ENCODE measurements at places on chromosomes 3 and 15.

GRCh38 chr3:114874522-114874971, 272.5 kb downstream of the ZBTB20 start:
- DNase-seq = no peak

- no peak for DNase-seq
Observed at GRCh38 chr15:84833447-84834228, 16.5 kb downstream of the ALPK3 start.

DNA sequence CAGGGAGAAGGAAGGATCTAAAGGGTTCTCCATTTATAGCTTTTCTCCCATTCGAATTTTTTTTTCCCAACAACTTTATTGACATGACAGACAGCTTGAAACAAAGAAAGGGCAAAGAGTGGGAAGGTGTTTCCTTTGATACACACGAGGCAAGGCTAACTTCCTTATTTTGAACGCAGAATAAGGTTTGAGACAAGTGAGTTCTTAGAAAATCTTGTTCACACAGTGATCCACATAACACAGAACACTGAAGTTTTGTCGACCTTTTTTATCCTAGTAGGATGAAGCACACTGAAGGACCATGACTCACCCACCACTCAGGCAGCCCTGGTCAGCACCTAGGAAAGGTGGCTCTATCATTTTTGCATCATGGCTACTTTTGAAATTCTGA, 425.8 kb upstream of the MDFIC2 start:
- no peak for DNase-seq

- DNase-seq = no peak
Observed at GRCh38 chr15:61205346-61205921, 23.7 kb downstream of the RORA start.

DNA sequence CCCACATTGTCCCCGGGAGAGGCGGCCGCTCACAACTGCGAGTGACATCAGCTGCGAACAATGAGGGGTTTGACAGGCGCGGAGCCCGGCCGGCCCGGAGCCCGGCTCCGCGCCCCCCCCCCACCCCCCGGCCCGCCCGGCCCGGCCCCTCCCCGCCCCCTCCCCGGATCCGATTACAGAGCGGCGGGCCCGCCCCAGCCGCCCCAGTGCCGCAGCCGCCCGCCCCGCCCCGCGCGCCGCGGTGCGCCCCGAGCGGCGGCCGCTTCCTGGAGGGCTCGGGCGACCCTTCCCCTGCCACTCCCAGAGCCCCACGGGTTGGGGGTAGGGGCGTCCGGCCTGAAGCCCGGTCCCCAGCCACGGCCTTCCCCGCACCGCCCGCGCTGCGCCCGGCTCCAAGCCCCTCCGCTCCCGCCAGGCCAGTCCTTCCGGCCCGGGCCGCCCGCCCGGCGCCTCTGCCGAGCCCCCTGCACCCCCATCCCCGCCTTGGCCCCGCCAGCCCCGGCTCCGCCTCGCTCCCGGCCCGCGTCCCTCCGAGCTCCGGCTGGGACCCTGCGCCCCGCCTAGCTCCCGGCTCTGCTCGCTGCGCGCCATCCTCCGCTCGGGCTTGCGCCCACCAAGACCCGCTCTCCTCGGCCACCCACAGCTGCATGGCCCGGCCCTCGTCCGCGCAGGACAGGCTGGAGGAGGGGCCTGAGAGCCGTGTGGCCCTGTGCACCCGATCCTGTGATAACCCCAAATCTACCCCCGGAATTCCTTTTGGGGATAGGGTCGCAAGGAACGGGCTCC, at the start of gene PCBP4:
Gene PCBP4 (minus strand): TSS at position 71 of the 786 bp plus-strand sequence. CDS start 6,214 bp downstream, outside the sequence.
- DNase-seq = no peak

DNA sequence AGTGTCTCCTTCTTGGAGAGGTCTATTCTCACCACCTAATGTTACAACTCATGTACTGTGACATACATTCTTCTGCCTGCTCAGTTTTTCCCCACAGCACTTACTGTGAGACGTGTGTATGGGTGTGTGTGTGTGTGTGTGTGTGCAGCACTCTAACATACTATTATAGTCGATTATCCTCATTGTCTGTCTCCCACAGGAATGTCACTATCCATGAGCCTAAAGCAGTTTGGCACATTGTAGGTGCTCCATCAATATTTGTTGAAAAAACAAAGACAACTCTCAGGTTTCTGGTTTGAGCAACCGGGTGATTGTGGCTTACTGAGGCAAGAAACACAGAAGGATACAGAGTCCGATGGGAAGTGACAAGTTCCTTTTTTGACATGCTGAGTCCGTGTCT, 8.6 kb upstream of the ZNF148 start:
- DNase-seq = no peak

DNA sequence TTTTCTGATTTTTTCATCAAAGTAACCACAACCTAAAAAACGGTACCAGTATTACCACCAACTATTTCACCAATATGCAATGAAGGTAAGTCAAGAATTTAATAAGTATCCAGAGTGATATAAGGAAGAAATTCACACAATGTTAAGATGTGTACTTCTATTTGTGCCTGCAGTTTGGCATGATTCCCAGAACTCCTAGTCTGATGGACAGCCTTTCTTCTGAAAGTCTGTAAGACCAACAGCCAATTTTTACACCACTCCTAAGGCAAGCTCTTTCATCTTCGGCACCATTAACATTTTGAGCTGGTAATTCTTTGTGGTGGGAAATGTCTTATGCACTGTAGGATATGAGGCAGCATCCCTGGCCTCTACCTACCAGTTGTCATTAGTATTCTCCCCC, 108.3 kb downstream of the VPS13C start:
- DNase-seq = no peak

- DNase-seq = no peak
Observed at GRCh38 chr3:163548015-163548414, 1530.3 kb downstream of the SI start.

- no peak for DNase-seq
Observed at GRCh38 chr3:29345516-29346300, 64.8 kb downstream of the RBMS3 start.

DNA sequence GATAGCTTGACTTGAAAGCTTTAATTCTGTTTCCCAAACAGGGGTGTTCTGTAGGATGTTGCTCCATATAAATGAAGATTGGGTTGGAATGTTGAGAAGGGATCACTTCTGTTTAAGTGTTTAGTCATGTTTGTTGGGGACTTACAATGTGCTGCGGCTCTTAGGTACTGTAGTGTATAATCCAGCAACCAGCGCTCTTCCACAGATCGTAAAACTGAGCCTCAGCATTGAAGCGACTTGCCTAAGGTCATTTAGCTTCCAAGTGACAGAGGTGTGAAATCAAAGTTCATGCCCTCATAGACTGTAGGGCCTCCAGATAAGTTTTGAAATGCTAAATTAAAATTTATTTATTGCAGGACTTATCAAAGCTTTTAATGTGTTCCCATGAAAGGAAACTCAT, 1.8 kb downstream of the MKRN2 start:
- DNase-seq = no peak

DNA sequence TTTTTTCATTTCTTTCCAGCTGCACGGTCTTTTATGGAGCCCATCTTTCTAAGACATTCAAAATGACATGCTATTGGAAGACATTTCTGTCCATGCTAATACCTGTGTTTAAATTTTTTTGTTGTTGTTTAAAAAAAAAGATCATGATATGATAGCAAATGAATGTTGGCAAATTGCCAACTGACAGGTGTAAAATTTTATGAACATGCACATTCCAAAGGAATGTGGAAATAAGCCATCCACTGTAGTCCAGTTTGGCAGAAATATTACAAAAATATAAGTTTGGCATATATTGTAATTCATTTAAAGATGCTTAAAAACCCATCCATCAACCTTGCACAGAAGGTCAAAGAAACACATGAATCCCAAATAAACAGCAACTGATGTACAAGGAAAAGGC, 75.6 kb upstream of the WNT5A start:
- no peak for DNase-seq

DNA sequence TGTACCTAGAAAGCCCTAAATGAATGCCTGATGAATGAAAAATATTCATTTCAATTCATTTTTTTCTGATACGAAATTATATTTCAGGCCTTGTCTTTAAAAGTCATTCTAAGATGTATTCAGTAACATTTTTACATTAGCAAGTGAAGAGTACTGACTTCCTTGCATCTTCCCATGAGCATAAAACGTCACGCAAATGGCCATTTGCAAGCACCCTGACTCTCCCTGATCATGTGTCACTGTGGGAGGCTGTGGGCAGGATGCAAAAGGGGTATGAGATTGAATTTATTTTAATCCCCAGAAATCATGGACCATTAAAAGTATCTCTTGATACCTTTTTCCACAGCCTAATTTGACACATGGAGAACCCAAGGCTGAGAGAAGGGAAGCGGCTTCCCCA, 105.0 kb downstream of the BDH1 start:
- DNase-seq = no peak

DNA sequence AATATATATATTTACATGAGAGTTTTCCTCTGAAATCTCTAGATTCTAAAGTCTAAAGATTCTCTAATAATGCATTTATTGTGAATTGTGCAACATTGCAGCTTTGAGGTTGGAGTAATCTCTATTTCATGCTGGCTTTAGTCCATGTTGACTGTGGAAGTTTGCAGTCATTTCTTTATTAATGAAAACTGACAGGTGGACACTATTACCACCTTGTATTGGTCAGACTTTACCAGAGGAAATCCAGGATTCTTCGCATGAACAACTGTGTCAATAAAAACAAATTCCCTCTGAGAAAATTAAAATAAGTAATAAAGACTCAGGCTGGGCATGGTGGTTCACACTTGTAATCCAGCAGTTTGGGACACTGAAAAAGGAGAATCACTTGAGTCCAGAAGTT, 274.1 kb downstream of the SHQ1 start:
- DNase-seq = no peak

DNA sequence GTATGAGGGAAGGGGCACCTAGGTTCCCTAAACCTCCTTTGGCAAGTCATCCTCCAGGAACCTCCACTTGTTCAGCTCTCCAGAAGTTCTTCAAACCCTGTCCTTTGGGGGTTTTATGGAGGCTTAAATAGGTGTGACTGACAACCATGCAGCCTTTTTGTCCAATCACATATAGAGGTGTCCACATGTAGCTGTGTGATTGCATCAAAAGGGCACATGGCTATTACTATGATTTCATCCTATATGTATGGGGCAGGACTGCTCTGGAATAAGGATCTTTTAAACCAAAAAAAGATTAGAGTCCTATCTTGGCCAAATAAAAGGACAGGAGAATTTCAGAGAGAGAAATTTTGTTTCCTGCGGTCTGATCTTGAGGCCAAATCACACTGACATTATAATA, 453.2 kb upstream of the EPHA6 start:
- no peak for DNase-seq

DNA sequence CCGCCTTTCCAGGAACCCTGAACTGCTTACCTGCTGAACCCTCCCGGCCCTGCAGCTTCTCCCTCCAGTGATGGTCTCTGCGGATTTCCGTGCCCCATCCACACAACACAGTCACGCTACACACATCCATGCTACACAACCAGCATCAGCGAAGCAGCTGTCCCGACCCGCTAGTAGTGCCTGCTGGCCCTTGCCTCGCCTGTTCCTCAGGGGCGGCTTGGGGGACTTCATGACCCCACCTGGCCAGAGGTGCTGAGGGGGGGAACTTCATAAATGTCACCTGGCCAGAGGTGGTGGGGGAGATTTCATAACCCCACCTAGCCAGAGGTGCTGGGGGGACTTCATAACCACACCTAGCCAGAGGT, 530 bp upstream of the TUBGCP5 start:
- DNase-seq = no peak

DNA sequence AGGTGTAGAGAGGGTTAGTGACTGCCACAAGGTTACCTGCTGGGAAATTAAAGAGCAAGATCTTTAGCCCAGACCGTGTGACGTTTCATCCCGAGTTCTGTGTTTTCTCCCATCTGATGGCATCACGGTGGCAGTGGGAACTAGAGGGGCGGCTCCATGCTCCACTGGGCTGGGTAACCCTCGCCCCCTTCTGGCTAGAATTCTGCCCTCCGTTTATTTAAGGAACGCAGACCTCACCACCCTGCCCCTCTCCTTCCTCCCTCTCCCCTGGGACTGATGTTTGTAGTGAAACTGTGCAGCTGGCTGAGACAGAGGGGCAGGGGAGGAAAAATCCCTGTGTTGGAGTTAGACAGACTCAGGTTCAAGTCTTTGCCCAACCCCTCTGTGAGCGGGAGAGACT, 65.6 kb downstream of the ITGA11 start:
- no peak for DNase-seq

DNA sequence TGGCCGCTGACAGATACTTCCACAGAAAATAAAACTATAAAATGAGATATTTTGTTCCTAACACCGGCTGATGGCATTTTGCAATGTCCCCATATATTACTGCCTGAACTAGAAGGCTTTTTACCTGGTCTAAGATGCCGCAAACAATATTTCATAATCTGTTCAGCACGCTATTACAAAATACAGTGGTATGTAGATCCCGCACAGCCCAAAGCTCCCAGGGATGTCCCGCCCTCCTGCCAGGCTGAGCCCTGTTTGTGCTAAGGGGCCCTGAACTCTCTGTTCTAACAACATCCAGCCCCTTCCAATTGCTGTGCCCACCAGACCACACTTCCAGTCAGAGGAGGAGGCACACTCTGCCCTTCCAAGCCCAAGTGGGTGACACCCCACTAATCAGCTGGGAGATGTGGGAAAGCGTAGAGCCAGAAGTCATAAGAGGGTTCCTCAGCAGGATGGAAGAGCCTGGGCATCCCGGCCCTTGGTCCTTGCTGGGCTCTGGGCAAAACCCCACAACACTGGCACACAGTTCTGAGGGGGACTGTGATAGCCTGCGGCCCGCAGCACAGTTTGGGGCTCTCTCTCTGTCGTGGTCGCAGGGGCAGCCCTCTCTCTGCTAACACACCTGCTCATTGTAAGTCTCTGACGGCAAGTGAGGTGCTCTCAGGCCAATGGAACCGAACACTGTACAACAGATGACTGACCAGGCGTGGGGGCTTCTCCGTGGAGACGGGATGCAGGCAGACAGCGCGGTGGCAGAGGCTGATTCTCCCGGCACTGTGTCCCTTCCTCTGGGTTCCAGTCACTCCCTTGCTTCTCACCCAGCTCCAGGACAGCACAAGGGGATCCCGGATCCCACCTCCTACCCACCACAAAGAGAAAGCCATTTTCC, 55.2 kb downstream of the PCSK6 start:
- DNase-seq = no peak

DNA sequence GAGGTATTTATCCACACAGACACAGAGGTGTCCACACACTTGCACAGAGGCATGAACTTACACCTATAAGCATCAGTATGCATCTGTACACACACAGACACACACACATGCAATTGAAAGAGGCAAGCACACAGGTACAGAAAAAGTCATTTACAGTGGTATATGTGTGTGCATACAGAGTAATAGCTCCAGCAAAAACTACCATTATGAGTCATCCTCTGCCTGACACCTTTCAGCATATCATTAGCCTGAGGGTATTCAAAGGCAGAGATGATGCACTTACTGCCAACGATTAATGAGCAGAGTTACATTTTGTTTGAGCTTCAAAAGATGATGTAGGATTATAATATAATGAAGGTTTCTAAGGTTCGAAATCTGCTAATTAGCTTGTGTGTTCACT, 100.3 kb upstream of the TPRG1 start:
- DNase-seq = no peak

GRCh38 chr3:169668072-169668956, 4.8 kb upstream of the MECOM start:
- DNase-seq = no peak
